A549 treated with DMSO at 1 μM for 4 hours (cell line): ENCODE measurements at places on chromosomes 5 and 9. TPM values are rescaled to one million over a fixed set of nuclear protein-coding genes. Genes with fewer than 3 reads are reported as not detected.

The NPR3 gene
- 20.3 to 25.7 TPM (median 23.2 TPM) in 5 replicates for total RNA-seq

The SPATA31A3 gene
- total RNA-seq: not detected in 5 replicates

The GLRA1 gene
- not detected in 5 replicates for total RNA-seq

The UGCG gene
- 18.3 to 22.2 TPM (median 19.0 TPM) in 5 replicates for total RNA-seq

The BNC2 gene
- 4.7 to 7.2 TPM (median 6.0 TPM) in 5 replicates for total RNA-seq

The PDE6A gene
- 0.11 to 0.18 TPM (median 0.14 TPM) in 5 replicates for total RNA-seq

The TMEM215 gene
- total RNA-seq: not detected in 5 replicates

The CNTNAP3B gene
- total RNA-seq: 14.0 to 19.7 TPM (median 17.4 TPM) in 5 replicates

The TRUB2 gene
- 47.0 to 54.8 TPM (median 52.4 TPM) in 5 replicates for total RNA-seq

The MEF2C gene
- 0.07 TPM in 1 of 5 replicates, not detected in the others for total RNA-seq
